AG10803 (cell line): ENCODE measurements at places on chromosomes 7 and 10.

DNA sequence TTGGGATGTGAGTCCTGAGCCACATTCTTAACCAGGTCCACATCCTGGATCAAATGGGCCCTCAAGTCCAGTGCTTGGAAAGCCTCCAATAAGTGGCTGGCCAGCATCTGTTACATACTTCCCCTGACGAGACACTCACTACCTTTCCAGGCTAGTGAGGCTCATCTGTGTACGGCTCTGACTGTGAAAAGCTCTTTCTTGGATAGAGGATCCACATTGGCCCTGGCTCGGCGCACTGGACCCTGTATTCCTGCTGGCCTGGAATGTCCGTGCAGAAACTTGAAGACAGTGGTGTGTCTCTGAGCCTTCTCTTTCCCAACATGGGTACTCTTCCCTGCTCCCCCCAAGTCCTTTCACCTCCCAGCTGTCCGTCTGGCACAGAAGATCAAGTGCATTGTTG, 35.5 kb downstream of the MYL10 start:
- no peak for DNase-seq

DNA sequence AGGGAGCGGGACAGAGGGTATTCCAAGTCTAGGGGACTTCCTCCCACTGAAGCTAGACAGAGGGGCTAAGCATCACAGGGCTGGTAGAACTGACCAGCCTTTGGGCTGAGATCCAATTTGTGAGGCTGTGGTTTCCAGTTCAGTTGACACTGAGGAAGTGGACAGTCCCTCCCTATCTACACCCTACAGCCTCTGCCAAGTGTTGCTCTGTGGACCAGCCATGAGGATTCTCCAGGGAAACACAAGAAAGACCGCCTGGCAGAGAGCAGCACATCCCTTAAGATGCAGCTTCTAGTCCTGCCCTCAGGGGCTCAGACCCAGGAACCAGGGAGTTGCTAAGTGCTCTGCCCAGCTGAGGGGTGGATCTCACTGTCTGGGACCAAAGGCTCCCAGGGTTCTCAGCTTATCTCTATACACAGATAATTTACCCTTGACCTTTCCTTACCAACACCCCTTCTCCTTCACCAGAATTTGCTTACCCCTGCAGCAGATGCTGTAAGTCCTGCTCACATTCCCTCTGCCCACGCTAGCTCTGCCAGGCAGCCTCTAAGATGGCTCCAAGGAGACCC, 252.0 kb downstream of the SKIDA1 start:
- no peak for DNase-seq

- peak; percentile 66 for DNase-seq
These were observed 62.8 kb downstream of the PODXL start for GRCh38 chr7:131493581-131493980.

DNA sequence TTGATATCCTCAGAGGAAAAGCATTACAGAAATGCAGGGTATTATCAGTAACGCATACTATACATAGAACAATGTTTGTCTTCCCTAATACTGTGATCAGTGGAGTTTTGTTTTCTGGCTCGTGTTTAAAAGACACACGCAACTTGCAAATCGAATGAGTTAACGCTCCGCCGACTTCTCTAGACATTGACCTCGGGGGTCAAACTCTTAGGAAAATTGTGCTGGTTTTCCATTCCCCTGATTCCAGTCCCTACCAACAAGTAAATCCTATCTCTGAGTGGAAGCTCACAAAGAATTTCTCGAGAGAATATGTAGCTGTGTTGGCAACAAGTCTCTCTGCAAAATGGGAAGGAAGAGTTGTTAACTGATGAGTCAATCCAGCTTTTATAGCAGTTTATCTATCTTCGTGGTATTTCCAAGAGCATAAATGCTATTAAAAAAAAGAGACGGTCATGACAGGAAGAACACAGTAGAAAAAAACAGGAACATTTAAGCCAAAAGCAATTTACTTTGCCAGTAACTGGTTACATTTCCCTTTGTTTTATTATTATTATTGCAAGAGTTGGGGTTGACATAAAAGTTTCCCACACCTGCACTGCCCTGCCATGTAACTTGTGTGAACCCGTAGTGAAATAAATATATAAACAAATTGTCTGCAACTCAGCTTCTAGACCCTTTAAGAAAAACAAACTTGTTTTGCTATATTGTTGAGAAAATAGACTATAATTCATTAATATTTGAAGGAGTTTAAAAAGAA, 144.4 kb downstream of the ARID5B start:
- DNase-seq, result peak; percentile 92

DNA sequence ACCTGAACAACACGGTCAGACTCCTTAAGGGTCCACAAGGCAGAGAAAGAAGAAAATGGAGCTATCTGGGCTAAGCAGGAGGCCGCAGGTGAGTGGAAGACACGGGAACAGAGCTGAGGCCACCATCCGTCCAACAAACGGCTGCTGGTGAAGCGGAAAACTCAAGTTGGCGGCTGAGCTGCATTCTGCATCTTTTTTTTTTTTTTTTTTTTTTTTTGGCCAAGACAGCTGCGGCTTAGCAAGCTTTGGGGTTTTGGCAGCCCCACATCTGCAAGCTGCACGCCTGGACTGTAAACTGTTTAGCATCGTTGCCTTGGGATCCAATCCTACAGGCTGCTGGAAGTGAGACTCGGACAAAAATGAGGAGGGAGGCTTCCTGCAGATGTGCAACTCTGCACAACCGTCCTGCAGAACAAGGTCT, 37.4 kb downstream of the RGS10 start:
- peak; percentile 61 for DNase-seq

DNA sequence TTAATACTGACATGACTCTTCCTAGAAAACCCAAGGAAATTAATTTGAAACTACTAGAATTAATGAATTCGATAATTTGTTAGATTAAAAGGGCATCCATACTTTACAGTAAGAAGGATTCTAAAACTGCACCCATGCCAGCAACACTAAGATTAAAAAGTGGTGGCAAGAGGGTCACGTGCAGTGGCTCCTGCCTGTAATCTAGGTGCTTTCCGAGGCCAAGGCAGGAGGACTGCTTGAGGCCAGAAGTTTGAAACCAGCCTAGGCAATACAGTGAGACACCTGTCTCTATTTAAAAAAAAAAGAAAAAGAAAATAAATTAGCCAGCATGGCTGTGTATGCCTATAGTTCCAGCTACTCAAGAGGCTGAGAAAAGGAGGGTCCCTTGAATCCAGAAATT, 58.2 kb downstream of the SRPK2 start:
- no peak for DNase-seq

GRCh38 chr7:88357294-88357693, 50.6 kb upstream of the STEAP4 start:
- DNase-seq, result no peak

DNA sequence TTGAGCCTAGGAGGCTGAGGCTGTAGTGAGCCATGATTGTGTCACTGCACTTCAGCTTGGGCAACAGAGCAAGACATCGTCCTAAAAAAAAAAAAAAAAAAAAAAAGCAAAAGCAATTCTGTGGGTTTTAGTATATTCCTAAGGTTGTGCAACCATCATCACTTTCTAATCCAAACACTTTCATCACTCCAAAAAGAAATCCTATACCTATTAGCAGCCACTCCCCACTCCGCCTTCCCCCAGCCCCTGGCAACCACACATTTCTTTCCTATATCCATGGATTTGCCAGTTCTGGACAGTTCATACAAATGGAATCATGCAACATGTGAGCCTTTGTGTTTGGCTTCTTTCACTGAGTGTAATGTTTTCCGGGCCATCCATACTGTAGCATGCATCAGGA, 20.4 kb downstream of the ZAN start:
- peak; percentile 44 for DNase-seq

GRCh38 chr10:97140902-97141745, 44.6 kb downstream of the SLIT1 start:
- no peak for DNase-seq

DNA sequence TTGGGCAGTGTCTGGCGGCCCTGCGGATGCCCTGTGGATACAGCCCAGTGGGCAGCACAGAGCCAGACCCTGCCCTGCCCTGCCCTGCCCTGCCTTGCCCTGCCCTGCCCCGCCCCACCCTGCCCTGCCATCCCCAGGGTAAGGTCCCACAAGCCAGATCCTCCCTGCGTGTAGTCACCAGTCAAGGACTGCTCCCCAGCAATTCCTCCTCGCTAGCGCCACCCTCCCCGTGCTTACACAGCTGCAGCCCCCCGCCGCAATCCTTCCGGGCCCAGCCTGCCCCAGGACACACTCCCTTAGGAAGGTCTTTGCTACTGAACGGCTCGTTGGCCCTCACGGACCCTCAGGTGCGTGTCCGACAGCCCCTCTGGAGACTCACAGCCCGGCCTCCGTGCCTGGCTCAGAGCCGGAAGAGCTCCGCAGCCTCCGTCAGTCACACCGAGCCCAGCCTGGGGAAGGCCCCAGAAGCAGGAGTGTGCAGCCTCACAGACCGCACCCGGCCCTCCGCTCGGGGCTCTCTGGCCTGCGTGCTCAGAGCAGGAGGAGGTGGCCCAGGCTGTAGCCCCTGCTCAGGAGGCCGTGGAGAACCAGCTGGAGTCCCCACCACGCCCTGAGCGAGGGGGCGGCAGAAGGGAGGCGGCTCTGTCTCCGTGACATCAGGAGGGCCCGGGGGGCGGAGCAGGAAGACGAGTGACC, 68.3 kb downstream of the PWWP2B start:
- no peak for DNase-seq

DNA sequence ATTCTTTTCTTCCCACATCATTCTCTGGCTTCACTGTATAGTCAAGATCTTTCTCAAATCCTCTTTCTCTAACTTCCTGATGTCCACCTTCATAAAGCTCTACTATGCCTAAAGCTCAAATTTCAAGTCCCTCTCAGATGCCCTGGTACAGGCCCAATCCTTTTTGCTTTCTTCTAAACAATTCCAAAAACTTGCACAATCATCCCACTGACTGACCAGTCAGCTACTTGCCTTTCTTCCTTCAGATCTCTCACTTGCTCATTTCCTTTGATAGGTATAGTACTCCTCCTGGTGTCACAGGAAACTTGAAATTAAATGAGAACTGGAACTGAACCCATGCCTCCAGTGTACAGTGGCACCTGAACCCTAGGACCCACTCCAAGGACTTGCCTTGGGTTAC, 18.2 kb downstream of the SEC31B start:
- peak; percentile 23 for DNase-seq
